M059J (cell line): ENCODE measurements at places on chromosomes 11 and 22.

- no peak for DNase-seq
Measured at GRCh38 chr11:77067861-77068443, 1.2 kb downstream of the CAPN5 start.

GRCh38 chr22:28716686-28717085 is 24.9 kb downstream of the CHEK2 start:
- DNase-seq = no peak

DNA sequence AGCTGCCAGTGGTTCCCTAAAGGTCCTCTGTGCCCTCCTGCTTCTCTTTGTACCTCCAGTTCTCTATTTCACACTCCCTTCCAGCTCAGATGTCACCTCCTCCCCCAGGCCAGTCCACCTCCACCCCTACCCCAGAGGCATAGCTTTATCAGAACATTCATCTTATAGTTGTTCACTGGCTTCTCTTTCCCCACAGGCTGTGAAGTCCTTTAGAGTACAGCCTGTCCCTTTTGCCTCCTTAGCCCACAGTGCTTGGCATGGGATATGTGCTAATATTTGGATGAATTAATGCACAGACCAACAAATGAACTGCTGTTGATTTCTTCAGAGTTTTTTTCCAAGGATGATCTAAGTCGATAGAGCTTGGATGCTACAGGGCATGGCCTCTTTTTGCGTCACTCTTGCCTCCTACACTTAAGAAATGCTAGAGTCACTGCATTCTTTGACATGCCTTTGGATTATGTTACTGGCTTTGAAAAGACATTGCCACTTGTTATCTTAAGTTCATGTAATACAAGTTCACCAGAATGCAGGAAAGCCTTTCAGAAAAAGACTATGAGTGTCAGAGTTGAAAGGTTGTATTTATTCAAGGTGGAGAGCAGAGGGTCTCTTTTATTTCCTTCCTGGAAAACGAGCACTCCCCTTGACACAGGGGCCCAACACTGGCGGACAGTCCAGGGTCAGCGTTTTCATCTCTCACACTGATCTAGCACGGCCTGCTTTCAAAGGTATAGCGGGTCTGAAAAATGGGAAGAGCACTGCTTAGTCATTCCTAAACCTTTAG is 75.7 kb downstream of the PISD start:
- DNase-seq = no peak

- no peak for DNase-seq
Measured at GRCh38 chr11:61968758-61969390, 1.4 kb upstream of the FTH1 start.

DNA sequence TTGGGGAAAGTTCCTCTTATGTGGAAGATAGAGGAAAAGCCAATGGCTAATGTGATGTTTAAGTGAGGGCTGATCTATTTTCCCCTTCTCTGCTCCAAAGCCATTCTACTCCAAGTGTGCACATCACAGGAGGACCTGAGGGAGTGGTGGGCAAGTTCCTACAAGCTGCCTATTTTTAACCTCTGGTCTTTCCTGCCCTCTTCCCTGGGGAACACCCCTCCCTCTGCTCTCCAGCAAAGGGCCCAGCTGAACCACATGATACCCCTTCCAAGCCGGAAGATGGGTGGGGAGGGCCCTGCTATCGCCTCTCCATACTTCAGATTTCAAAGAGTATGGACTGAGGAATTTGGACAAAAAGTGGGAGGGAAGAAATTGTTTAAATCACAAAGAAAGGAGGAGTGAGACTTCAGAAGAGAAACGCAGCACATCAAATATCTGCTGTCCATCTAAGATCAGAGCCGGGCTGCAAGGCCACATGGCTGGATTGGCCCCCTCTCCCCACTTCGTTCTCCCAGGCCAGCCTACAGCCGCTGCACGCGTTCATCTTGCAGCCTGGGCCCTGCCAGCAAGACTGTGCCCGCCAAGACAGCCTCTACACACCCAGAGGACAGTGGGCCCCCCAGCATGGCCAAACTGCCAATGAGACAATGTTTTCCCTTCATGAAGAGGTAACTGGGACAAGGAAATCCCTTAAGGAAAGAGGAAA is 77.5 kb downstream of the MICAL3 start:
- DNase-seq = no peak
